ENCODE measurements at places on chromosomes 7 and 10. TPM values are rescaled to one million over a fixed set of nuclear protein-coding genes. Genes with fewer than 3 reads are reported as not detected.

Gene SPDYE2B
- polyA plus RNA-seq = 5.1 TPM

- DNase-seq = peak; percentile 38
These were observed 7.0 kb downstream of the KNDC1 start for GRCh38 chr10:133166828-133167692.

Gene OR2A7
- 1.1 TPM for polyA plus RNA-seq

DNA sequence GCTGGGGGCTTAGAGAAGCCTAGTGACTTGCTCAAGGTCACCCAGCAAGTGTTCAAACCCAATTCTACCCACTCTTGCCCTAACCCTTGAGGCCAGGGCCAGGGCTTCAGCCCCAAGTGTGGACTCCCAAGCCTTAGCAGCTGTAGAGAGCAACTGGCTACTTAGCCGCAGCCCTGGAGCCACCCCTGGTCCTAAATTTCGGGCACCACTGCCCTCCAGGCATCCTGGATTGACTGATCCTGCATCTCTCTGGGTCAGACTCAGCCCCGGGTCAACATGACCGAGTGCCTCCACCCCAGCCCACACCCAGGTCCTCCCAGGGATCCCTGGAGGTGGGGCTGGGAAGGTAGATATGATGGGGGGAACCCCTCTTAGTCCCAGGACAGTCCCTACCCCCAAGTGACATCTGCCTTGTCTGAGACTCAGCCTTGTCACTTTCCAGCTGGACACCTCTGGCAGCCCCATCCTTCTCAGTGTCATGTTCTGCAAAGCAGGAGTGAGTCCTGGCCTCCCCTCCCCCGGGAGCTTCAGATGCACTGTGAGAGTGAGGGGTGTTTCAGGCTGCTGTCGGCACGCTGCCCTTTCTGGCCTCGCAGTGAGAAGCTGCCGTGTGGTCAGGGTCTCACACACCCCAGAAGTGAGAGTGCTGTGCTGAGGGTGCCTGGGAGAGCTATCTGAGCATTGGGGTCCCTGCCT is 89.8 kb downstream of the ZMIZ1 start:
- DNase-seq = no peak

Gene CTTNBP2
- 1.5 TPM for polyA plus RNA-seq

Gene PLAU
- 32.5 TPM for polyA plus RNA-seq

DNA sequence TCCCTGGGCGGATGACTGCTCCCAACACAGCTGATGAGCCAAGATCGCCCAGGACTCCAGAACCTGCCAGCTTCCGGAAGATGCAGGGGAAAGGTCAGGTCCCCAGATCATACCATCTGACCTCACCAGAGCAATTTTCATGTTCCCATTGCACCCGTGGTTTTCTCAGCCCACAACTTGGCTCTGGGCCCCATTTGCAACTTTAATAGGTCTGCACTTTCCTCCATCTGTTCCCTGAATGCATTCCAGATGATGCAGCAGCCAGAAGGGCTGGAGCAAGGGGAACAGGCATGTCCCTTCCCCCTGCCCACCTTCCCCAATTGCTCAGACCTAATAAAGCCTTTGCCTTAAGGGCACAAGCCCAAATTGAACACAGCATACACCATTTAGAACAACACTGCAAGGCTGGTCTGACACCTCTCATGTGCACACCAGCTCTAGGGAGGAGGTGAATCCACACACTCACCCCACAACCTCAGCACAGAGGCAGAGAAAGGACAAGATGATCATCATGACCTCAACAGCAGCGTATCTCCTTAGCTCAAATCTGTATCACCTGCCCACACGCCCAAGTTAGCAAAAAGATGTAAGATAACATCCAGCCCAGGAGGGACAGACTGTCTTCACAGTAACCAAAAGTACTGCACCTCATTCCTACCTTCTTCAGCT is 87.5 kb downstream of the PLXNA4 start:
- no peak for DNase-seq

Gene ENKUR
- 0.30 TPM for polyA plus RNA-seq

Gene TDRD1
- polyA plus RNA-seq = 0.13 TPM

Gene GHRHR
- 0.58 TPM for polyA plus RNA-seq

Gene NKX2-3
- 0.97 TPM for polyA plus RNA-seq

Gene SHLD2
- 17.5 TPM for polyA plus RNA-seq

DNA sequence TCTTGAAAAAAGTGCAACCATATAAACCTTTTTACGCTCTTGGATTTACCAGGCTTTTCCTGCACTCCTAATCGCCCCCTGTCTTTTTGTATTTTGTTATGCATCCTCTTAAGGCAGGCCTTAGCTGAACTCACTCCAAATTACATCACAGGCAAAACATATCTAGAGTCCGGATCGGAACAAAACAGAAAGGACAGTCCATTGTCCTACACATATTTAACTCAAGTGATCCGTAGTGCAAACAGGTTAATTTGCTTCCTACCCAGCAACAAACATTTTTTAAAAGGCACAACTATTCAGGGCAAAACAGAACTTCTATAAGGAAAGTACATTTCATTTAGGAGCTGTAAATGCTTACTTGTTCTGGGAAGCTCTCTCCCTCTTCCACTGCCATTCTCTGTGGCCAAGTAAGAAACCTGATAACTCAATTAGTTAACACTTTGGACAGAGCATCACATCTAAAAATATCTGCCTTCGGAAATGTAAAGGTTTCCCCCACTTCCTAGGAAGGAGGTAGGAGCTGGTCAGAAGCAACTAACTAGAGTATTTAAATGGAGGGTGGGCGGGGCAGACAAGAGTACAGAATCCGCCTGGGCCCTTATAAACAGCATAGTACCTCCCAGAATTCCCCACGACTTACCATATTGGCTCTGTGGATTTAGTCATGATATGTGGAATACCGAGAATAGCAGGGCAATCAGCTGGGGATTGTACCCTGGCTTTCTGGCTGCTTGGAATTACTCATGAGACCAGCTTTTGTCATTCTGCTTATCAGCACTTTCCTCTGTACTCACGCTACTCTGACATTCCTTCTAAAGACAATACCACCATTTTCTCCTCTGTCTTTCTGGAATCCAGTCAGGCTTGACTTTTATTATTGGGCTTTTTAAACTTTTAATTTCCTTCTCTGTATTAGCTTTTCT is 89.5 kb downstream of the ANK3 start:
- peak; percentile 15 for DNase-seq

- DNase-seq = no peak
These were observed 40.3 kb downstream of the COL17A1 start for GRCh38 chr10:104045151-104046089.

Gene FXYD4
- polyA plus RNA-seq = 1.1 TPM

GRCh38 chr10:7788639-7789286 is 786 bp downstream of the ATP5F1C start:
- DNase-seq = peak; percentile 3

DNA sequence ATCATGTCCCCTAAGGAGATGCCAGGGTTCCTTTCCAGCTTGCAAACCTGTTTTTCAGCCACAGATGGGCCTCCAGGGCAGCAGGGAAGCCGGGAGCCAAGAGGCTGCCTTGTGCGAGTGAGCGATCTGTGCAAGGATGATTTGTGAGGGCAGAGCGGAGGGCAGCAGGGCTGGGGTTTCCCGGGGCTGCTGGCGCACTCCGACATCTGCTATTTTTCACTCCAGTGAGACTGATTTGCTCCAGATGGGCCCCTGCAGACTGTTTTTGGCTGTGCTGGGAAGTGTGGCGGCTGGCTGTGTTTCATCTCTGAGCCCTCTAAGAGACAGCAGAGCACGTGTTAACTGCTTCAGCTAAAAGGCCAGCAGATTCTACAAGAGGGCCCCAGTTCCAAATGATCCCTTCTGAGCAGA is 466.2 kb downstream of the TYW1 start:
- DNase-seq = peak; percentile 60

DNA sequence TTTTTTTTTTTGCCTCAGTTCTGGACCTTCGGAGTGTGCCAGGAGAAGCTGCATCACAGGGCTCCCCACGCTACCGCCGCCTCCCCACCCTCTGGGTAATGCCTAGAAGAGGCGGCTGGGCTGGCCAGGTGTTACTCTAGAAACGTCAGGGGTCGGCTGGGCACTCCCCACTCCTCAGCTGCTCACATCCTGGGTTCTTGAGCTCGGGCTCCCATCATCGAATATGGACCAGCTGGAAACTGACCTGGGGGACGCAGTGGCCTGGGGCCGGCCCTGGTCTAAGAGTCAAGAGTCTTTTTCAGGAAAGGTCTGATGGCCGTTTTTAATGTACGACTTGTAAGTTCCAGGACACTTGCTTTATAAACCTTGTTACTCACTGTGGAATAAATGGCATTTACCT is 326.5 kb downstream of the WDR37 start:
- DNase-seq = no peak

DNA sequence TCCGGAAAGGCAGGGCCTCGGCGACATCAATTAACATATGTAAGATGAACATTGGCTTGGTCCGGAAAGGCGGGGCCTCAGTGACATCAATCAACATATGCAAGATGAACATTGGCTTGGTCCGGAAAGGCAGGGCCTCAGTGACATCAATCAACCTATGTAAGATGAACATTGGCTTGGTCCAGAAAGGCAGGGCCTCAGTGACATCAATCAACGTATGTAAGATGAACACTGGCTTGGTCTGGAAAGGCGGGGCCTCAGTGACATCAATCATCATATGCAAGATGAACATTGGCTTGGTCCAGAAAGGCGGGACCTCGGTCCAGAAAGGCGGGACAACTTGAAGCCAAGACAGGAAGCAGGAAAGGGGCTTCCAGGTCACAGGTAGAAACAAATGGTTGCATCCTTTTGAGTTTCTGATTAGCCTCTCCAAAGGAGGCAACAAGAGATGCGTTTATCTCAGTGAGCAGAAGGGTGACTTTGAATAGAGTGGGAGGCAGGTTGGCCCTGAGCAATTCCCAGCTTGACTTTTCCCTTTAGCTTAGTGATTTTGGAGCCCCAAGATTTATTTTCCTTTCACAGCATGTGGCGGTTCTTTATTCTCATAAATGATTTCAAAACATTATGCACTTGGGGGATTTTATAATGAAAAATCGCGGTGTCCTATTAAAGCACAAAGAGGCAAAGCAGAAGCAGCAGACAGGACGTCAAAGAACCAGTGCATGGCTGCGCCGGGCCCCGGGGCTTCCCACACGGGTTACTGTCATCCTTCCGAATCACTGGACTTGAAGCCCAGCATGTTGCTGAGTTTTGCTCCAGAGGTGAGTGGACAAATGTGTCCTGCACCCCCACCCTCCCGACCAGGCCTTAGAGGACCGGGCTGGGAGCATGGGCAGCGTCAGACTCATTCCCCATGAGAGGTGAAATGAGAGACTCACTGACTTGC is 43.1 kb upstream of the EN2 start:
- DNase-seq = no peak

- no peak for DNase-seq
These were observed 7.1 kb downstream of the MNX1 start for GRCh38 chr7:157003445-157003755.

DNA sequence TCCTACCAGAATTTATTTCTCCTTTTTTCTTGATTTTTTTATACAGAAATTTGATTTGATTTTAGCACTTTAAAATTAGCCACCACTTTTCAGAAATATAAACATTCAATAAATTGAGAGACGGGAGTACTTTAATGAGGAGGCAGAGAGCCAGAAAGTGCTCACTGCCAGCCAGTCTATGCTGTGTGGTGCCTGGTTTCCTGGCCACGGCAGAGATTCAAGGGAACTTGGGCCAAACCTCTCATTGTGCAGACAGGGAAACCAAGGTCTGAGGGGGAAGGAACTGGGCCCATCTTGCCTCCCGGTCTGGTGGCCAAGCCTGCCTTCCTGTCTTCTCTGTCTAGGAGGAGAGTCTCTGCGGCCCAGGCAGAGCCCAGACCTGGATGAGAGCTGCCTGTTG is 25.9 kb downstream of the ADAMTS14 start:
- no peak for DNase-seq

DNA sequence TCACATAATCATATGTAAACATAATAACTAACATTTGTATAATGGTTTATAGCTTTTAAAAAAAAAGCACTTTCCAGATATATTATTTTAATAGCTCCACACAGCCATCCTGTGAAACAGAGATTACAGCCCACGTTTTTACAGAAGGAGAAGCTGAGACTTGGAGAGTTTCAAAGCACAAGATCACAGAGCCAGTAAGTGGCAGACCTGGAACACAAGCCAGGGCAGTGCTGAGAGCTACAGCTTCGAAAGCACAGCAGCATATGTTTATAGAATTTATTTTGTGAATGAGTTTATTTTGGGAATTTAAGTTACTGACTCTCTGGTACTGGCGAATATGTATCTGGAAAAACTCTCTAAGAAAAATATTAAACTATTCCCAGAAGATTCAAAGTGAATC is 149.4 kb downstream of the HDAC9 start:
- DNase-seq = no peak

DNA sequence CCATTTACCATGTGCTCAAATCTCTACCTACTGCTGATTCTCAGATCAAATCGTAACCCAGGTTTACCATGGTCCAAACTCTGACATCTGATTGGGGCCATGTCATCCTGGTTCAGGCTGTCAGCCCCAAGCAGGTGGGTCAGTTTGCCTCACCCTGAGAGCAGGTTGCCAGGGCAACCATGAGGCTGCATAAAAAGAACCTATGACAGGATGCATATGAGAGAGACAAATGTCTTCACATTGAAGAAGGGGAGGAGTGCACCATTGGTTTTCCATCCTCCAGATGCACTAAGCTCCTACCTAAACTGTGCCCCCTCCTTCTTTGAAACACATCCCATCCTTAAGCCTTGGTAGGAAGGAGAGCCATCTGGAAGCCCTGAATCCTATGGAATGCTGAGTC is 10.2 kb downstream of the PRSS1 start:
- no peak for DNase-seq

DNA sequence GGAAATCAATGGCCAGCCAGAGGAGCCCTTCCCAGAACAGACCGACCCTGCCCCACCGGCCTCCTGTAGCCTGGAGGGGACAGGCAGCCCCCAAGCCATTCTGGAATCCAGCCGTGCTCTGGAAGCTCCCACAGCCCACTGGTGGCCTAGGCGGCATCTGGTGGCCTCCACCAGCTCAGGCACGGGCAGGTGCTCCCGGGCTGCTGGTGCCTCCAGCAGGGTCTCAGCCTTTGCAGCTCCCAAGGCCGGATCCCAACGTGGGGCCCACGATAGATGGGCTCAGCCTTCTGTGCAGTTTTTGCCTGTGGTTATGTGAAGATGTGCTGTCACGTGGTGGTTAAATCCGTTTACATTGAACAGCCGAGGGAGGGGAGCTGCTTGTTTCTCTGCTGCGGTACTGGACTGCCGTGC is 44.4 kb downstream of the JAKMIP3 start:
- DNase-seq = peak; percentile 59

Gene ZP3
- 1.2 TPM for polyA plus RNA-seq

- no peak for DNase-seq
These were observed 44.6 kb downstream of the FGFR2 start for GRCh38 chr10:121553511-121554264.

Gene PRLHR
- polyA plus RNA-seq = not detected

Gene NPFFR1
- polyA plus RNA-seq = 0.09 TPM

GRCh38 chr10:32269343-32270100 is 77.4 kb downstream of the EPC1 start:
- DNase-seq = no peak

- DNase-seq = peak; percentile 55
These were observed 39.3 kb downstream of the LRRC18 start for GRCh38 chr10:48900371-48900801.

Gene MKI67
- polyA plus RNA-seq = 31.9 TPM
